ENCODE measurements at places on chromosomes 6 and 20. TPM values are rescaled to one million over a fixed set of nuclear protein-coding genes. Genes with fewer than 3 reads are reported as not detected.
A peak's percentile ranks its signal among the peaks of the same experiment; 100 is the strongest.

DNA sequence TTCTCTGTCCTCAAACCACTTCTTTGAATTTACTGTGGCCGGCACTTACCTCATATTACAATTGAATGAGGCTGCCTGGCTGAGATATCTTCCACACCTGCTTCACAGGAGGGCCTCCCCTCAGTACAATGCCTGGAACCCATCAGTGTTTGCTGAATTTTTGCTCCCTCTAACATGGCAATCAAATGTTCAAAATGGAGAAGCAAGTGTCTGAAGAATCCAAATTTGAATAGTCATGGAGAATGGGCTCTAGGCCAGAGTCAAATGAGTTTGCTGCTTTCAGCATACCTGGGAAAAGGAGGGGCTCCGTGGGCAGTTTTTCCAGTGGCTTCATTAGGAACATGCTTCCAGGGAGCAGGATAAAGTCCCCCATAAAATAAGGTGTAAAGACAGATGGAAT, 564.8 kb downstream of the UTRN start:
- DNase-seq = no peak
- H3K27me3 ChIP-seq = no peaks in the 10 kb centered on the region
- no peak overlapping the region for H3K27ac ChIP-seq
- H3K4me1 ChIP-seq = peaks cover 13% of the 10 kb centered on the region
- H3K36me3 ChIP-seq = no peaks in the 10 kb centered on the region

GRCh38 chr6:169428532-169428931, 174.9 kb upstream of the THBS2 start:
- H3K27ac ChIP-seq = no peak overlapping the region
- no peaks in the 10 kb centered on the region for H3K27me3 ChIP-seq
- no peaks in the 10 kb centered on the region for H3K36me3 ChIP-seq
- no peak overlapping the region for H3K4me3 ChIP-seq

DNA sequence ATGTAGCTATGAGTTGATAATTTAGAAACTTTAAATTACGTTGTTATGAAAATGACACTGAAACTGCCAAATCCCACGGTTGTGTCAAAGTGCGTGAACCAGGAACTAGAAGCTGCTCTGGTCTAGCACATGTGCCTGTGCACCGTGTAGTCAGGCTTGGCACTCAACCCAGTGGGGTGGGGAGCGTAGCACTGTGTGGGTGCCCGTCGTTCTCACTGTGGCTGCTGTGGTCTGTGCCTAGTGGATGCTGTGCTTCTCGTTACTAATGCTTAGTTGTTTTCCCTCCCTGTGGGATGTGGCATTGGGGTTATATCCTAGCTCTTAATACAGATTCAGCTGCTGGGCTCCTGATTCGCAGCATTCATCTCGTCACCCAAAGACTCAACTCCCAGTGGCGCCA, 46.2 kb upstream of the ADIG start:
- H3K27ac ChIP-seq = no peak overlapping the region
- H3K4me3 ChIP-seq = no peak overlapping the region
- no peaks in the 10 kb centered on the region for H3K27me3 ChIP-seq

Gene PCSK2
- 0.07 TPM for total RNA-seq

GRCh38 chr6:130457605-130458004, 91.8 kb downstream of the TMEM200A start:
- H3K36me3 ChIP-seq = no peaks in the 10 kb centered on the region
- no peaks in the 10 kb centered on the region for H3K27me3 ChIP-seq
- DNase-seq = no peak
- no peak overlapping the region for H3K4me3 ChIP-seq
- no peaks in the 10 kb centered on the region for H3K4me1 ChIP-seq

DNA sequence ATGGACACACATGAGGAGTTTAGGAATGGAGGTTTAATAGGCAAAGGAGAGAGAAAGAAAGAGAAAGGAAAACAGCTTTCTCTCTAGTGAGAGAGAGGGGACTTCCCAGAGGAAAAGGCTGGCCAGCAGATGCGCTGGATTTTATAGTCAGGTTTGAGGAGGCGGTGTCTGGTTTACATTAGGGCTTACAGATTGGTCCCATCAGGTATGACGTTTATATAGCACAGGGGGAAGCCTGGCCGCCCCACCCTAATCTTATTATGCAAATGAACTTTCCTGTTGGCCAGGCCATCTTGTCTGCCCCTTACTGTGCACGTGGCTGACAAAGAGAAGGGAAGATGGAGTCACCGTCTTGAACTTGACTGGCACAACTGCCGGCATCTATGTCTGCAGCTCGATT, 86.6 kb upstream of the QKI start:
- H3K4me1 ChIP-seq = peaks cover 18% of the 10 kb centered on the region
- DNase-seq = no peak
- H3K4me3 ChIP-seq = no peak overlapping the region
- no peak overlapping the region for H3K27ac ChIP-seq
- H3K36me3 ChIP-seq = no peaks in the 10 kb centered on the region

GRCh38 chr6:25449774-25450173, 170.6 kb downstream of the CARMIL1 start:
- H3K27me3 ChIP-seq = no peaks in the 10 kb centered on the region
- peak; percentile 58 for DNase-seq
- peaks cover 33% of the 10 kb centered on the region for H3K4me1 ChIP-seq
- H3K4me3 ChIP-seq = no peak overlapping the region
- H3K27ac ChIP-seq = no peak overlapping the region
- no peaks in the 10 kb centered on the region for H3K36me3 ChIP-seq

DNA sequence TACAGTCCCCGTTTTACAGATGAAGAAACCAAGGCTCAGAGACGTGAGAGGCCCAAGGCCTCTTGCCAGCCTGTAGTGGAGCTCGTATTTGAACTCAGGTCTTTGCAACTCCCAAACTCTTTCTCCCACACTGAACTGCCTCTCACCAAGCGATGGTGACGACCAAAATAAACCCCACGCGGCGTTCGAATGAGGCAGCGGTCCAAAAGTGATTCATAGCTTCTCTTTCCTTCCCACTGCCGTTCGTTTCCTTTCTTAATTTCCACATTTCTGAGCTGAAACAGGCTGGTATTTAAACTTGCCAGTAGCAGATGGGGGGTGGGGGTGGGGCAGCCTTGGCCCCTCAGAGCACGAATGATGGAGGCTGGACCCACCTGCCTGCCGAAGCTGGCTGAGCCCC, 252.9 kb upstream of the KCNG1 start:
- no peaks in the 10 kb centered on the region for H3K36me3 ChIP-seq
- DNase-seq = no peak
- no peaks in the 10 kb centered on the region for H3K27me3 ChIP-seq
- H3K4me1 ChIP-seq = no peaks in the 10 kb centered on the region

Gene NKX2-2
- not detected for total RNA-seq

DNA sequence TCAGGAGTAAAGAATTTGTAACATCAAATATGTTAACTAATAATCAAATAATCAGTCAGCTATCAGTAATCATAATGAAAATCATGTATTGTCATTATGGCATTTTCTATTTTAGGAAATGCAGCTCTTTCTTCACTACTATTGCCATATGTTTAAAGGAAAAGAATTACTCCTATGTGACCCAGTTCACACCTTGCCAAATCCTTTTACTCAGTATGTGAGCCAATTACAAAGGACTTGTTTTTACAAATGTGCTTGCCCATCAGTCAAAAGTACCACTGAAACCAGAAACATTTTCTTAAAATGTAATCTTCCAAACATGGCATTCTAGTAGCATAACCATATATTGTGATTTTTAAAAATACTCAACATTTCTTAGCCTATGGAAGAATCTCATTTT, 63.6 kb downstream of the NCOA7 start:
- no peak overlapping the region for H3K4me3 ChIP-seq
- H3K4me1 ChIP-seq = no peaks in the 10 kb centered on the region
- H3K27me3 ChIP-seq = no peaks in the 10 kb centered on the region
- no peaks in the 10 kb centered on the region for H3K36me3 ChIP-seq
- DNase-seq = no peak

DNA sequence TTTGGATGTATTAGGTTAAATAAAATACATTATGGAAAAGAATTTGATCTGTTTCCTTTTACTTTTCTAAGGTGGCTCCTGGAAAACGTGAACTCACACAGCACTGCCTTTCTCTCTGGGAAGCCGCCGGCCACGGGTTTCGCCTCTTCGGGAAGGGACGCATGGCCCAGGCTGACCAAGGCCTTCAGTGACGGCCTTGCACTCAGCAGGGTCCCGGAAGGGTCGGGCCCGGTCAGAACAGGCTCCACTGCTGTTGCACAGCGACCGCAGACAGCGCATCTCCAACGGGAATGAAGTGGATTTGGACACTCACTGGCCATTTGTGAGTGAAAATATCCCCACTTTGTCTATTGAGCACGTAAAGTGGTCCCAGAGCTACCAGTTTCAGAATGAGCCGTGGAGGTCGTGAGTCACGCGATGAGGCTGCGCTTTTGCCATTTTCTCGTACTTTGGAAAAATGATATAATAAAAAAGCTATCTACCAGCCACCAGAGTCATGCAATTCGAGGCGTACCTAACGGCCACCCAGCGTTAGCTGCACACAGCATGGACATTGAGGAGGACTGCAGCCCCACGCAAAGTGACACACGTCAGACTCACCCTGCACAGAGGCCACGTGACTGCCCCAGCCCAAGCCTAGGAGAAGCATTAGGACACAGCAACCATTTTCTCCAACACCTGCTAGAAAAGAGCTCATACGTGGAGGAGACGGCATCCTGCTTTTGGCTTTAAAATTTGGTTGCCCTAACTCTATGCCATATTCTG, 244.3 kb downstream of the TTLL2 start:
- DNase-seq = no peak
- no peaks in the 10 kb centered on the region for H3K36me3 ChIP-seq
- H3K27ac ChIP-seq = no peak overlapping the region
- no peak overlapping the region for H3K4me3 ChIP-seq
- no peaks in the 10 kb centered on the region for H3K4me1 ChIP-seq

Gene SLC22A16
- not detected for total RNA-seq

GRCh38 chr6:33677143-33677660, 34.3 kb downstream of the UQCC2 start:
- H3K4me3 ChIP-seq = no peak overlapping the region
- no peaks in the 10 kb centered on the region for H3K27me3 ChIP-seq
- H3K27ac ChIP-seq = no peak overlapping the region
- DNase-seq = no peak
- peaks cover 16% of the 10 kb centered on the region for H3K4me1 ChIP-seq

- H3K27ac ChIP-seq = no peak overlapping the region
- no peak overlapping the region for H3K4me3 ChIP-seq
- H3K27me3 ChIP-seq = no peaks in the 10 kb centered on the region
- H3K36me3 ChIP-seq = no peaks in the 10 kb centered on the region
- H3K4me1 ChIP-seq = peaks cover 12% of the 10 kb centered on the region
Measured at GRCh38 chr6:69974193-69974592, 107.8 kb downstream of the COL19A1 start.

Gene FKBP1C
- 0.34 TPM for total RNA-seq

GRCh38 chr6:111763381-111763780, 109.9 kb downstream of the FYN start:
- H3K27me3 ChIP-seq = no peaks in the 10 kb centered on the region
- no peak overlapping the region for H3K27ac ChIP-seq
- no peak for DNase-seq
- H3K4me1 ChIP-seq = peaks cover 40% of the 10 kb centered on the region
- no peak overlapping the region for H3K4me3 ChIP-seq

Gene GSTA3
- not detected for total RNA-seq
